Activated naive CD4-positive, alpha-beta T cell treated with anti-CD3 and anti-CD28 coated beads for 36 hours (primary cell): ENCODE measurements at places on chromosomes 3 and 15. TPM values are rescaled to one million over a fixed set of nuclear protein-coding genes. Genes with fewer than 3 reads are reported as not detected.

- no peak for DNase-seq
Measured at GRCh38 chr3:102194760-102195159, 240.1 kb upstream of the ZPLD1 start.

GRCh38 chr15:76206325-76206976 is 104.8 kb downstream of the ETFA start:
- no peak for DNase-seq

DNA sequence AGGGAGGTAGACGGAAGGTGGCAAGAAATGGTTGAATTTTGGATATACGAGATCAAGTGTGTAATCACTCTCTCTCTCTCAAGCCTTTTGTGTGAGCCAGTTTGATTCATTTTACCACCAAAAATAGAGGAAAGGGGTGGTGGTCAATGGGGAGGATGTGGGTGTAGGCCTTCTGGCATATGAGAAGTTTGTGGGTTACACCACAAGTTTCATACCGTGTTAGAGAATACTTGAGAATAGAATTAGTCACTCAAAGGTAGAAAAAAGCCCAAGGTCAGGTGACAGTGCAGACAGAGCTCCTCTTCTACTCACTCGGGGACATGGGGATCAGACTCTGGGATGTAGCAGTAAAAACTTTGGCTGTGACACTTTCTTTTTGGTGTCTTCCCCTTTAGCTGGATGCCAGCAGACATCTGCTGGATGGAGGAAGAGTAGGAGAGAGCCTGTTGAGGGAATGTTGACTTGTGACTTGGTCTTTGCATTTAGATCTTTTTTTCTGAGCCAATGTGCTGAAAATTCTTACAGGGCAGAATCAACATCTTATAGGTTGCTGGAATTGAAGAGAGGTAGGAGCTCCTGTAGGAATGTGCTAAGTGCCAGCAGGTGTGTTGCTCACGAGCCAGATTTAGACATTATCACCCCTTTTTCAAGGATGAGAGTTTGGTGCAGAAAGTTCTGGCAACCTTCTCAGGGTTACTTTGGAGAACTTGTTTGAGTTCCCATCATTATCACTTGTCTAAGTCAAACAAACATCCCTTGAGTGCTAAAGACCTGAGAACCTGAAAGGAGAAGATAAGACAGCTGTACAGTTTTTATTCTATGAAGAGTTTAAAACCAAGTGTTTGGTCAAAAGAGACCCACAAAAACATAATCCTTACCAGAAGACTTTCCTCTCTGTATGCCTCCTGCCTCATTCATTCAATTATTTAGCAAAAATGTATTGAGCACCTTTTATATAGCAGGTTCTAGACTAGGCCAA is 43.9 kb upstream of the RYK start:
- DNase-seq: peak; percentile 84

DNA sequence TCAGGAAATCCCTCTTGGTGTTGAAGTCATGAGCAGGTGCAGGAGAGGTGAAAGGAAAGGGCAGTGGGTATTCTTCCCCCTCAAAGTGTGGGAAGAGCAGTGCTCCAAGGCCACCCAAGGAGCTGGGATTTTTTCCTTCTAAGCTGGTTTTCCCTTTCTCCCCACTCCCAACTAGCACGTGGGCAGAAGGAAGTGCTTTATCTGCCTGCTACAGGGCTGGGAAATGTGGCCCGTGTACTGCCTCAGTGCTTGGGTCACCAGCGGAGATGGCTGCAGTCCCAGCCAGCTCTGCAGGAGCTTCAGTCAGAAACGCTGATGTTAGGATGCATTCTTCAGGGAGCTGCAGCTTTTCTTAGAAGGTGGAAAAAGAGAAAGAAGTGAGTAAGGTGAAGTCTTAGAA is 99.2 kb downstream of the CACNA1D start:
- DNase-seq: no peak

- DNase-seq: no peak
Measured at GRCh38 chr3:124282751-124283651, 291.1 kb upstream of the ROPN1 start.

DNA sequence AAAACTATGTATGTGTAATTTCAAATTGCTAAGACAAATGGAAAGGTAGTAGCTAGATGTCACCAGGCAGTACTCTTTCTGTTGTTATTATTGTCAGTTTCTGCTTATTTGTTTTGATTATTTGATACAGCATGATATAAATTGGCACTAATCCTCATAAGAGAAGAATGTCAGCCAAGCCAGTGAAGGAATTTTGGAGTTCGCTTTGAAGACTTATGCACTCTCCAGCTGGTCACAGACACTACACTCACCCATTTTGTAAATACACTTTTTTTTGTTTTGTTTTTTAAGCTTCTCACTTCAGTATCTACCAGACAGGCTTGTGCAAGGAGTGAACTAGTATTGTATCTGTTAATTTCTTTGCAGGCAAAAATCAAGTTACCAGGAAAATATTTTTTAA is 180.2 kb upstream of the TTC14 start:
- no peak for DNase-seq

Gene ZIC1
- total RNA-seq: not detected

Gene GOLGA8T
- not detected for total RNA-seq
